ENCODE measurements at places on chromosomes 1 and 21. TPM values are rescaled to one million over a fixed set of nuclear protein-coding genes. Genes with fewer than 3 reads are reported as not detected.
A peak's percentile ranks its signal among the peaks of the same experiment; 100 is the strongest.

Gene CR2
- total RNA-seq: 4.4 TPM

Gene CLCNKB
- 1.2 TPM for total RNA-seq

DNA sequence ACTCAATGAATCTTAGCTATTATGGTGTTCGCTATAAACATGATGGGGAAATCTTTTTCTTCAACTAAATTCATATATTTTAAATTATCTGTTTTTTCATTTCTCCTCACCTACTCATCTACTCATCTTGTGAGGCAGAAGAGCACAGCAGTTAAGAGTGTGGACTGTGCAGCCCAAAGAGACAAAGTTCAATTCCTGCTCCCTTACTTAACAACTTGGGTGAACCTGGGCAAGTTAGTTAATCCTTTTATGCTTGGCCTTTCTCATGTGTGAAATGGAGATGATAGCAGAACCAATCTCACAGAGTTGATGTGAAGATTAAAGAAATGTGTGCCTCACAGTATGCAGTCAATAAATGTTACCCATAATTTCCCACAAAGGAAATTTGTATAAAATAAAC lies 168.2 kb downstream of the GPATCH2 start:
- no peak for DNase-seq

DNA sequence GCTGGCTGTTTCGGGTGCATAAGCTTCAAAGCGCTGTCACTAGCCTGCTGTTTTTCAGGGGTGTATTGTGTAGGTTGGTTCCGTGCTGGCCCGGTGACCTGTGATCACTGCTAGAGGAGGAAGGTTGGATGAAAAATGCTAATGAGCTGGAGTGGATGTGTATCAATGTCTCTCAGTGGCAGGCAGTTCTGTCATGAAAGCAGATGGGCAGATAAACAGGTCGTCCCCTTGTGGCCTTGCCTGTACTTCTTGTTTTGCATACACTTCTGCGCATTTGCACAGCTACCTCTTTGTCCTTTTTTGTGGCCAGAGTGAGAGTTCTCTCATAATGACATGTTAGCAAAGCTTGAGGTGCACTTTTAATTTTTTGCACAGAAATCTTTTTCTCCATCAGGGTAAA lies 2.9 kb downstream of the SELENON start:
- DNase-seq: no peak

GRCh38 chr1:107454791-107455190 lies 314.0 kb downstream of the NTNG1 start:
- no peak for DNase-seq

- DNase-seq: peak; percentile 87
Measured at GRCh38 chr1:6694121-6694713, 7.4 kb downstream of the DNAJC11 start.

DNA sequence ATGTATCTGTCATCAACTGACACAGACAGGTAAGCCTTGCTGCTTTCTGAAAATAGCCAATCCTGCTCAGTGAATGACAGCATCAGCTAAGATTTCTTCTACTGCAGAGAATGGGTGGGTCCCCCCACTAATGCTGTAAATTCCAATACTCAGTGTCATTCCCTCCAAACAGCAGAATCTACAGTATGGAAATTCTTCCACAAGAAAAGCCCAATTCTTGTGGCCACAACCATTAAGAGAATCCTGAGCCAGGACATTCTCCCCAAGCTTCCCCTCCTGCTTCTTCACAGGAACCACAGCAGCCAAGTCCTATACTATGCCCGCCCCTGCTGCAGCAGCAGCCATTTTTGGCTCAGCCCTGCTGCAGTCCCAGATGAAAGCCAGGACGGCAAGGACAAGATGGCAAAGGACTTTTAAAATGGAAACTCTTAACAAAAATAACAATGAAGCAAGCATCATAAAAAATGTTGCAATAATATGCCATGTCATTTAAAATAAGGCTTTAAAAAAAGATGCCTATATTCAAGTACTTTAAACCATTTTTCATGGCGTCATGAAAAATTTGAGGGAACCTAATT lies 26.8 kb downstream of the EIF4G3 start:
- peak; percentile 31 for DNase-seq

DNA sequence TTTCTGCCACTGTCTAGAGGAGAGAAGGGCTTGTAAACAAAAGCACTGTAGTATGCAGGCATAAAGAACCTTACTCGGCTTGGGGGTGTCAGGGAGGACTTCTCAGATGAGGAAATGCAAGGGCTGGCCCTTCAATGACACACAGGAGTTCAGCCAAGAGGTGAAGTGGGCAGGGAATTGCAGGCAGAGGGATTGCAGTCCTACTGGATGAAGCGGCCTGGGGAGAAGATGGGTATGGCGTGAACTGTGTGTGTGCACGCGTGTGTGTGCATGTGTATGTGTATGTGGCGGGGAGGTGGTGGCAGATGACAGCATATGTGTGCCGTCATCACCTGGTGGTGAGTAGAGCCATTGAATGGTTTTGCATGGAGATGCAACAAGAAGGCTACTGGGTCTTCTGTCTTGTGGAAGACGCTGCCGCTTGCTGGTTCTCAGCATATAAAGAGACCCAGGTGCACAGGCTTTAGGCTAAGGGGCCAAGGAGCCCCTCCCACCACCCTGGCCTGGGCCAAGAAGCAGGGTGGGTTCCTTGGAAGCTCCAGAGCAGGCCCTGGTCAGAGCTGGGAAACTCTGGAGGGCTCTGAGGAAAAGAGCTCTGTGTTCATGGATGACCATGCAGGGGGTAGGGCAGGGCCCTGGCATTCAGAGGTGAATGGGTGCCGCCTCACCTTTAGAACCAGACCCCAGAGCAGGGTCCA lies 4.1 kb upstream of the EPS8L3 start:
- DNase-seq: no peak
